ENCODE measurements at places on chromosomes 6 and 20.

- no peak for DNase-seq
Observed at GRCh38 chr20:3687655-3688054, 5.8 kb upstream of the ADAM33 start.

DNA sequence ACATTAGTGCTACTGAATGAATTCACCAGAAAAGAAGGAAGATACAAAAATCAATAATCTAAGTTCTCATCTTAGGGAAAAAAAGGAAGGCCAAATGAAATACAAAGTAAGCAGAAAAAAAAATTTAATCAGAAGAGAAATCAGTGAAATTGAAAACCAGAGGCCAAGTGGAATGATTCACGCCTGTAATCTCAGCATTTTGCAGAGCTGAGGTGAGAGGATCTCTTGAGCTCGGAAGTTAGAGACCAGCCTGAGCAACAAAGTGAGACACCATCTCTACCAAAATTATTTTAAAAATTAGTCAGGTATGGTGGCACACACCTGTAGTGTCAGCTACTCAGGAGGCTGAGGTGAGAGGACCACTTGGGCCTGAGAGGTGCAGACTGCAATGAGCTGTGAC is 21.2 kb upstream of the ASF1A start:
- DNase-seq = no peak

DNA sequence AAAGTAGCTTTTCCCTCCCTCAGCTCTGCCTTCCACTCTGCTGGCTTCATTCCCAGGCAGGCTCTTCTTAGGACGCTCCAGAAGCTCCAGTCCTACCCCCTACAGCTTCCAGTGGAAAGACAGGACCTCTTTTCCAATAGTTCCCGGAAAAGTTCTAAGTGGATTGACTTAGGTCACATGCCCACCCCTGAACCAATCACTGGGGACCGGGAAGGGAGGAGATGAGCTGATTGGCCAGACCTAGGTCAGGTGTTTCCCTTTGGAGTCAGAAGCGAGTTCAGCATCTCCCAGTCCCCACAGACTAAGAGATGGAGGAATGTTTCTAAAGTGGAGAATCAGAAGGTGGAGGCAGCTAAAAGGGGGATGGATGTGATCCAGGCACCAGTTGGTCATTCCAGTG is 62.9 kb upstream of the KCNG1 start:
- DNase-seq = no peak

GRCh38 chr20:32411955-32412706 is 54.0 kb downstream of the ASXL1 start:
- DNase-seq = no peak

DNA sequence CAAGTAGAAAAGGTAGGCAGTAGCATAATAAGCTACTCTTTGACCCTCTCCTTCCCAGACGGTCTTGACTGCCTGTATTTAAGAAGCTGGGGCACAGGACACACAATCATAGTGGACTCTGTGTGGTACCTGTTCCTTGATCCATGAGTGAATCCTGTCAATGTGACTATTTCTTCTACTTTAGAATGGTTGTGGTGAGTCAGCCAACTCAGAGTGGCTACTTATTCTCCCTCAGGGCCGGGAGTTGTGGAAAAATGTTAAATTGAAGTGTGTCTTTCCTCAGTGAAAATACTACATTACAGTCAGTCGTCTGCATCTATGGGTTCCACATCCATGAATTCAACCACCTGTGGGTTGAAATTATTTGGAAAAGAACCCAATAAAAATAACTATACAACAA is 30.8 kb upstream of the PREP start:
- DNase-seq = no peak

DNA sequence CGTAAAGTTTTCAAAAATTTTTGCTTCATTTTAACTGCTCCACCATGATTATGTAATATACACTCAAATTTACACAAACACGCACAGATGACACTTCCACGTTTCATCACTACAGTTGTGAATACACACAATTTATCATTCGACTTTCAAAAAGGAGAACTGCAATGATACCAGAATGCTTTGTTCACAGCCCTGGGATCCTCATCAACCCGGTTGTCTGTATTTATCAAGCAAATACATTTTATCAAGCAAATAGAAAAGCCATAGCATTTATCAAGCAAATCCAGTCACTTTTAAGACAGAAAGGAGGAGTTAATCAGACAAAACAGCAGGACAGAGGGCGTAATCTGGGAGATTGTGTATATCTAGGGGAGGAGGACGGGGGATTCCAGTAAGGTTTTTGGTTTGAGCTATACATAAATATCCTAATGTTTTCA is 20.3 kb upstream of the ABT1 start:
- DNase-seq = no peak

DNA sequence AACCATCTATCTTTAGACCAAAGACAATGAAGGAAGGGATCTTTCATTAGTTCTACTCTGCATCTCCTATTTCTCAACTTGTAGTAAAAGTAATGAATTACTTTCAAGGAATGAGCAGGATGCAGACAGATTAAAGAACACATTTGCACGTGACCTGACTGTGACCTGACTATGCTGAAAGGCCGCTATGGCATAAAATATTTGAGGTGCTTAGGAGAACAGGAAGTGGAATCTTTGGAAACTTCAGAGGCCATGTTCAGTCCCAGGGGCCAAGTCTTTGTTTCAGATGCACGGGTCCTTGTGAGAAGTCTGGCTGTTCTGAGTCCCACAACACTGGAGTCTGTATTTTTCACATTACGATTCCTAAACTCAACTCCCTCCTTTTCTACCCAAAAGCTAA is 41.0 kb downstream of the NINL start:
- no peak for DNase-seq

GRCh38 chr6:156928972-156929371 is 151.8 kb downstream of the ARID1B start:
- DNase-seq = no peak

DNA sequence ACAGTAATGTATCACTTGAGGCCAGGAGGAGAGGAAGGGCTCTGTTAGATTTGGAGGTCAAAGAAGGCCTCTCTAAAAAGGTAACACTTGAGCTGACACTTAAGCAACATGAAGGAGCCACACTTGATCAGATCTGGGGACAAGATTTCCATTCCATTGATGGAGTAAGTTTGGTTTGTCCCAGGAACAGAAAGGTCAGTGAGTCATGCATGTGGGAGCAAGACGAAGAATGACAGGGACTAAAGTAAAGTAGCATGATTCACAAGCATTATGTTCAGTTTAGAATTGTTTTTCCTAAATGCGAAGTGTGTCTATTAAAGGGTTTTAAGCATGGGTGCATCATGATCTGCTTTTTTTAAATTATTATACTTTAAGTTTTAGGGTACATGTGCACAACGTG is 47.4 kb downstream of the COL21A1 start:
- DNase-seq = no peak

GRCh38 chr20:48171626-48172356 is 386.5 kb upstream of the SULF2 start:
- no peak for DNase-seq

DNA sequence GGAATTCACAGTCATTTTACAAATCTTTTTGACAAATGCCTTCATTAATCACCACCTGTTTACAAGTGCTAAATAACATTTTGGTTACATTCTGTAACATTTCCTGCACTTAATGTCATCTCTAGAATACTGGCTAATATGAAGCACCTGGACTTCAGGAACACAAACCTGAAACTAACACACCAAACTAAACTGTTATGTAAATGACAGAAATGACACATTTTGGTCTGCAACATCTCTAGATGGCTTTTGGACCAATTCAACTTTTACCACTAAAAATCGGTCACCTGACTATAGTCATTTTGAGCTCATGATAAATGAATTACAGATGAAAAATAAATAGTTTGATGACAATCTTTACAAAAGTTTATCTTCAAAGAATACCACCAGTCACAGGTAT is 80.6 kb downstream of the ATG5 start:
- no peak for DNase-seq

DNA sequence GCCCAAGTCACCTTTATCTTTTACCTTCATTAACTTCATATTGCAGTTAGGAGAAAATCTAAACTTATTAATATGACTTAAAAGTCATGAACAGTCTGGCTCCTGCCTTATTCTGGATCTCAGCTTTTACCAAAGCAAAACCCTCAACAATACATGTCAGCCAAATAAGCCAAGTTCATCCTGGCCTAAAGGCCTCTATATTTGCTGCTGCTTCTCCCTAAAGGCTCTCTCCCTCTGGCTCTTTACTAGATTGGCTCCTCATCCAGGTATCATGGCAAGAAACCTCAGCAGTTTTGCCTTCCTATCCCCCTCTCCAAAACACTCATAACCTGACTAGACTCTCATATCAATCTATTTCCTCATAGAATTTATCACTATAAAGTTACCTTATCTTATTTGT is 11.1 kb downstream of the LMBRD1 start:
- no peak for DNase-seq

DNA sequence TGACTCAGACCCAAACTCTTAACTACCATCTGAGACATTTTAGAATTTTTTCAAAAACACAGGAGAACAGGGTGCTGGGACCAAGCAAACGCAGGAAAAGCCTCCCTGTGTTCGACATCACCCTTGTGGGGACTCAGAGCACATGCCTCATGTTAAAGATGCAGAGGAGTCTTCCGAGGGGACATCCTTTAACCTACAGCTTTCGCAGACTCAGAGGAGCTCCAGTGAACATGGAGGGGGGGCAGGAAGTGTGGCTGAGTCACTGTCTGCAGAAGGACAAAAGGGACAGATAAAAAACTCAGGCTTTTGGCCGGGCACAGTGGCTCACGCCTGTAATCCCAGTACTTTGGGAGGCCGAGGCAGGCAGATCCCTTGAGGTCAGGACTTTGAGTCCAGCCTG is 15.1 kb downstream of the BMP7 start:
- no peak for DNase-seq

DNA sequence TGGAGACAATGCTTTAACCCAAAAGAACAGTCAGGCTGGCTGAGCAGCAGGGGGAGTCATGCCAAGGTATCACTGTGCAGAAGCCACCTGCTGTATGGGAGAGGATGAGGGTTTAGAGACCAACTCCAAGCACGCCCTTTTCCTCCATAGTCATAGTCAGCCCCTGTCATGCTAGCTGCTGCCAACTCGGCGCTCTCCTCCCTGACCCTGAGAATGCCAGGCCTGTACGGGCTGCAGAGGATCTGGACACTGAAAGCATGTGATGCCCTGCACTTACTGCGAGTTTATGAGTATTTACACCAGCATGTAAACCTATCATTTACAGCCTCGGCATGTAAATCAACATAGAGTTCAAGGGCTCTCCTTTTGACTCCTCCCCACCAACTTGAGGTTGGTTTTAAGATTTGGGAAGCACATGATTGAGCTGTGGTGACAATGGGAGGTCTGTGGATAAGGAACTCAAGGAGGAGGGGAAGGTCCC is 11.7 kb upstream of the SCUBE3 start:
- peak; percentile 43 for DNase-seq

- no peak for DNase-seq
Observed at GRCh38 chr20:44336725-44337380, at the start of gene R3HDML. Gene R3HDML (plus strand): TSS chr20:44337043. CDS start chr20:44337158, 115 bp downstream.

DNA sequence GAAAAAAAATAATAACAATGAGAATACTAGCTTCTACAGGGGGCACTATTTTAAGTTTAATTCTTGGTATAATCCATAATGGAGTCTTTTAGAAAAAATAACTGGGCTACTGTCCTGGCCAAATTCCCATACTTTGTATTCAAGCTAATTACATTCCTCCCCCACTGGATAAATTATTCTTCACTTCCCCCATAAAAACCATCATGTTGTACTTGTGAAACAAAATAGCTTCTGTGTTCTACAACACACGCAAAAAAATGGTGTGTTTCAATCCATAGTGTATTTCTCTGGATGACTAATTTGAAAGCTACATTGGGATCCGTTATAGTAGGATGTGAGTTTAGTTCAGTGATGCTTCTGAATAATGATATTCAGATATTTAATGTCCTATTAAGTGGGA is 21.6 kb upstream of the HDDC2 start:
- peak; percentile 80 for DNase-seq

DNA sequence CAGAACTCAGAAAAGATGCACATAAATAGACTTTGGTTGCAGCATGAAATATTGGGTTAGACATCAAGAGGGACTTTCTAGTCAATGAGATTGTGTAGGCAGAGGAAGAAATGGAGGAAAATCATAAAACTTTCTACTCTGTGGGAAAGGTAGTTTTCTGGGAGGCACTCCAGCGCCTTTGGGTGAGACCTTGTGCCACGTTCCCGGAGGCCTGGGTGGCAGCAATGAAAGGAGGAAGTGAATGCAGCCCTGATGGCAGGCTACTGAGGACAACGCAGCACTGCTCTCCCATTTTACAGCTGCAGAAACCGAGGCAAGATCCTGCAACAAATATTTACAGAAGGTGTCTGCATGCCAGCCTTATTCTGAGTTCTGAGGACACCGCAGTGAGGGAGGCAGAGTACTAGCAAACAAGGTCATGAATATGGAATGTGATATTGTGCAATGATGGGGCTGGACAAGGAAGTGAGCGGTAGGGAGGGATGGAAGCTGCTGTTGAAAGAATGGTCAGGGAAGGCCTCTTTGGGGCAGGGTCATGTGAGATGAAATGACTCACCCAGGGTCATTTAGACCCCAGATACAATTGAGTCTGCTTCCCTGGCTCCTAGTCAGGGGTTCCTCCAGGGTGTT is 159.1 kb downstream of the TFAP2C start:
- DNase-seq = peak; percentile 84

- DNase-seq = no peak
Observed at GRCh38 chr6:79372757-79373156, 138.3 kb upstream of the HMGN3 start.

DNA sequence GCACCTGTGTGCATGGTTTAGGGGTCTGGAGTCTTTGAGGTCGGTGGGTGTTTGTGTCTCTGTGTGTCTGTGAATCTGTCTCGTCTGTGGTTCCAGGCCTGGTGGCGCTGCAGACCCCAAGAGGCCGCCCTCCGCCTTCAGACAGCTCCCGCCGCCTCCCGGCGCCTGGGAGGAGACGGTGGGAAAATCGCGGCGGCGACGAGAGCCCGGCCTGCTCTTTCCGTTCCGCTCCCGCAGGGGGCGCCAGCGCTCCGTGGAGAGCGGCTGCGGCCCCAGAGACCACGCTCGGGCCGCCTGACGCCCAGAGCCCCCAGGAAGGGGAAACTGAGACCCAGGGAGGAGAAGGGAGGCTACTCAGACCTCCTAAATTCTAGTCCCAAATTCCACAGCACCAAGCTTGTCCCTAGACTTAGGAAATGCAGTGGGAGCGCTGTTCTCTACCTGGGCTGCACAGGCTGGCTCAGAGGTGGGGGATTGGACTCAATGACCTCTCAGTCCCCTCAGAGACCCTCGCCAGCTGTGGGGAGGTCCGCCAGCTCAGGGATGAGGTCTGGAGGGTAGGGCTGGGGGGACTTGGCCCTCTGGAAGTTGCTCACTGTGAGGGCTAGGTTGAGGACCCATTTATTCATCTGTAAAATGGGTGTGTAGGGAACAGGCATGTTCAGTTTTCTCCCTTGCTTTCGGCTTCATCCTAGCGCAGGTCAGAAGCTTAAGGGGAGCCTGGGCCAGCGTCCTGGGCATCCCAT is 36.9 kb upstream of the BLCAP start:
- DNase-seq = no peak

DNA sequence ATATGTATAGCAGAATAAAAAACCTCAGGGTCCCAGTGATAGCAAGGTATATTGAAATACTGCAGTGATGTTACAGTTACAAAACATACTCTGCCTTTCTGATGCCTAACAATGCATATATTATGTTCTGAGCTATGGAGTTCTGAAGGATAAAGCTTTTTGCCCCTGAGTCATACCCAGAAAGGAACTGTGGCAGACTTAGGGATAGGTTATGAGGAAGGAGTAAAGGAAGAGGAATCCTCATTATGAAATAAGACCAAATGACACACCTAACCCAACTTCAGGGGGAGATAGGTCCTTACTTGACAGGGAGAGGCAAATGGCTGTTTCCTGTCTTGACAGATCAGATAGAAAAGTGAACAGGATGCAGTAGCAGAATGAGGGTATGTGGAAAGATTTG is 940.6 kb upstream of the FLRT3 start:
- DNase-seq = no peak

Measured in foreskin melanocyte (primary cell).